ENCODE measurements at places on chromosomes 5 and 9.

- DNase-seq, result no peak
These were observed 376.4 kb upstream of the RGMB start for GRCh38 chr5:98397081-98397480.

GRCh38 chr5:139748505-139748826 is 47.1 kb upstream of the PSD2 start:
- DNase-seq, result no peak

DNA sequence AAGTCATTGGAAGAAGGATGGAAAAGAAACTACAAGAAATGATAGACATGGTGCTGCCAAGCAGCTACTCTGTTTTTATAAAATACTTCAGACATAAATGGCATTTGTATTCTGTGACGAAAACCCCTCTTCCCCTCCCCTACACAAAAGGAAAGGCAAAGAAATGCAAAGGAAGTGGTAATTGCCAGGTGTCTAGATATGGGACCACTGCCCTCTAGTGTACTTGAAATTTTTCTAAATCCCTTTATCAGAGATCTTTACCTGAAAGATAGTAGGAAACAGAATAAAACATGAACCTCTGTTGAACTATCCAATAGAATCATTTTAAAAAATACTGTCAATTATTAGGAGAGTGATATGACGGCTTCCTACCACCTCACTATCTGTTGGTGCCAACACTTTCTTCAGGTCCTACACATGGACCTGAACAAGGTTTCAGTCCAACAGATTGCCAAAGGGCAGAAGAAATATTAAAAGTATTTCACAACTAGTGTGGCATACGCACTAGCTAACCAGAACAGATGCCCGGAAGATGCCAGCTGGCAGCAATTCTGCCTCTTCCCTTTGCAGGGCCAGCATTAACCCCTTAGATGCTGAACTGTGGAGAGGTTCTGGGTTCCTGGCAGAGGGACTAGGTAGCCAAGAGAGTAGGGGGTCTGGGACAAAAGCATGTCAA is 104.1 kb downstream of the TSSK1B start:
- DNase-seq, result no peak

GRCh38 chr5:133610489-133611356 is 1.6 kb downstream of the FSTL4 start:
- DNase-seq, result no peak

- DNase-seq, result no peak
These were observed 175.8 kb downstream of the ADAMTS6 start for GRCh38 chr5:65305913-65306312.

GRCh38 chr9:30815585-30815984 is 1568.9 kb upstream of the ACO1 start:
- no peak for DNase-seq

- DNase-seq, result no peak
These were observed 354.5 kb upstream of the CDH6 start for GRCh38 chr5:30838936-30839496.

DNA sequence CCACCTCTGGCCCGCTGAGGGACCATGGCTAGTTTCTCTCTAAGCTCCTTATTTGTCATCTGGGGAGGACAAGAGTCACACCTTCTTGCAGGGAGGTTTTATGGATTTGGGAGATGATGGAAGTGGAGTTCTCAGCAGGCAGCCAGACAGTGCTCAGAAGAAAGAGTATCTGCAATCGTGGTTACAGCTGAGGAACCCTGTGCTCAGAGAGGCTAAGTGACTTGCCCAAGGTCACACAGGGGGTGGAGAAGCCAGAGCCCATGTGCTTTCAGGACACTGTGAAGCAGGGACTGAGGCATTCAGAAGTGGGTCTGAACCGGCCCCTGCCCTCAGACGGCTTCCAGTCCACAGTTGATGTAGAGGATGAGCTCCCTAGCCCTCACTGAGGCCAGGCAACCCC is 10.8 kb downstream of the PRRX2 start:
- DNase-seq, result no peak

GRCh38 chr9:110025551-110026170 is 182.3 kb downstream of the C9orf152 start:
- DNase-seq, result no peak

DNA sequence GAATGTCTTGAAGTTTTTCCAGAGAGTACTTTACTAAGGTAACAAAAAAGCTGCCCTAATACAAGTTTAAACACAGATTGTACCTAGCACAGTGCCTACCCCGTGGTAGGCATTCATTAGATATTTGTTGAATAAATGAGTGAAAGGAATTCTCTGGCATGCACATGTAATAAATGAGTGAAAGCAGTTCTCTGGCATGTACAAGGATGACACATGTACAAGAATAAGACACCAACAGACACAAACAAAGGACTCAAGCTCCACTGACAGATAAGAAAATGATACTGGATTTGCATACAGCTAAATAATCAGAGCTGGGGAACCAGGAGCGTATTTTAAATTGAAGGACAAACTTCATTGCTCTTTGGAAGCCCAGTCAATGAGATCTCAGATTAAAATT is 535.8 kb downstream of the EFNA5 start:
- DNase-seq, result no peak

DNA sequence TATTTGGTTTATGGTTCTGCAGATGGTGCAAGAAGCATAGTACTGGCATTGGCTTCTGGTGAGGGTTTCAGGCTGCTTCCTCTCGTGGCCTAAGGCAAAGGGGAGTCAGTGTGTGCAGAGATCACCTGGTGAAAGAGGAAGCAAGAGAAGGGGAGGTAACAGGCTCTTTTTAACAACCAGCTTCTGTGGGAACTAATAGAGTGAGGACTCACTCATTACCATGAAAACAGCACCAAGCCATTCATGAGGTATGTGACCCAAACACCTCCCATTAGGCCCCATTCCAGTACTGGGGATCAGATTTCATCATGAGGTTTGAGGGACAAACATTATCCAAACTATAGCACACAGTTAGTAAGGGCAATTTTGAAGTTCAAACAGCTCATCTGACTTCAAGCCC is 263.5 kb downstream of the TMEM38B start:
- DNase-seq, result no peak

- DNase-seq, result no peak
These were observed 14.4 kb downstream of the RALGDS start for GRCh38 chr9:133106511-133107244.

DNA sequence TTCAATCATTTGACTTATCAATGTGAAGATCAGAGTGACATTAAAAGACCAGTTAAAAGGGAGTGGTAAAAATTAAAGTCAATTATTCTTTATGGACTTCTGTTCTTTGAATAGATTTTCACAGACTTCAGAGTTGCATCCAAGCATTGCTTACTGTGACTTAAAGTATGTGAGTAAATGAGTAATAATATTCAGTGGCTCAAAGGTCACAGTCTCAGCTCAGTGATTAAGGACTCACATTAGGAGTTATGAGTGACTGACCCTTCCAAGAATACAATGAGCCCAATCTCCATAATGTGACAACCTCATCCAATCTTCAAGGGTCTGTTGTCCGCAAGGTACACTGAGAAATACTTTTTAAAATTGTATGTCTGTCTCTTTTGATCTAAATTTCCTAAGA is 811.2 kb downstream of the BRINP1 start:
- DNase-seq, result no peak

DNA sequence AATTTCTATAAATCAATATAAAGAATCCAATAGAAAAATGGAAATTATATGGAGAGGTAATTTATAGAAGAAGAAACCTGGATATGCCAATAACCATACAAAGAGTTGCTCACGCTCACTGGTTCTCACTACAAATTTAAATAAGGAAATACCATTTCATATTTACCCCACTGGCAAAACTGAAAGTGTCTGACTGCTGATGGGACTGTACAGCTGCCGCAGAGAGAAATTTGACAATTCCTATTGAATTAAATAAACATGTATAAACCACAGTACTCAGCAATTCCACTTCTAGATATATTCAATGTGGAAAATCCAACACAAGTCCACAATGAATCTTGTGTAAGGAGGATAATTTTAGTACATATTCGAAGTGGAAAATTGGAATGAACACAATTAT is 830.4 kb upstream of the GRAMD2B start:
- no peak for DNase-seq
